ENCODE measurements at places on chromosomes 11 and 22.

- no peak for DNase-seq
These were observed 444.8 kb downstream of the SOX6 start for GRCh38 chr11:15911377-15912044.

DNA sequence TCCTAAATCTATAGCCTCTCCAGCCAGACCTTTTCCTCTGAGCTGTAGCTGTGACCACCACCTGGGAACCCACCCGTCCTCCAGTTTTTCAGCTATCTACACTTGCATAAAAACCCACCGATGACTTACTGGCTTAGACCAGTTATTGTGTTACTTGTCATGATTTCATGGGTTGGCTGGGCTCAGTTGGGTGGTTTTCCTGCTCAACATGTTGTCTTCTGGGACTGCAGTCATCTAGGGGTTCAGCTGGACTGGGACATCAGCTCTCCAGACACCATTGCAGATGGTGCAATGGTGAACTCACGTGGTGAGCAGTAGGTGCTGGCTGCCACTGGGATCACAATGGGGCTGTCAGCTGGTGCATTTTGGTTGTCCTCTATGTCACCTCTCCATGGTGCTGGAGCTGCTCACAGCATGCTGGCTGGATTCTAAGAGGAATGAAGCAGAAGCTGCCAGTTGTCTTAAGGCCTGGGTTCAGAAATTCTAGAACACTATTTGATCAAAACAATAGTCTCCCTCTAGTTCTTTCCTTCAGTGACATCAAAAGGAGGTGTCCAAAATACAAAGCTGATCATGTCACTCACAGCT, 1.3 kb upstream of the SYT13 start:
- DNase-seq = no peak

- DNase-seq = no peak
These were observed 3.1 kb downstream of the ARHGAP1 start for GRCh38 chr11:46697303-46697702.

DNA sequence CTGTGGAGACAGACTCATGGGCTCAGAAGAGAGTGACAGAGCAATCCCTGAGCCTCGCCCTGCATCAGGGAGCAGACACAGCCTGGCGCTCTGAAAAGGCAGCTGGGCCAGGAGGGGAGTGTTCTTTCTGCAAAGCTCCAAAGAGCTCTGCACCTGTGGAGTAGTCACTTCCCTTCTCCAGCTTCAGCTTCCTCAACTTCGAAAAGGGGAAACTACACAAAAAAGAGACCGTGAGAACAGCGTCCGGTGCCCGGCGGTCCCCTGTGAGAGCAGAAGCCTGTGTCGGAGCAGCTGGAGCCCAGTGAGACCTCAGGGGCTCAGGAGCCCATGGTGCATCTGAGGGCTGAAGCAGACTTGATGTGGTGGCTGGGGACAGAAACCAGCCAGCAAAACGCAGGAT, 35.1 kb downstream of the TP53I11 start:
- no peak for DNase-seq

GRCh38 chr11:71525938-71526495, 1.1 kb upstream of the KRTAP5-7 start:
- DNase-seq = no peak

DNA sequence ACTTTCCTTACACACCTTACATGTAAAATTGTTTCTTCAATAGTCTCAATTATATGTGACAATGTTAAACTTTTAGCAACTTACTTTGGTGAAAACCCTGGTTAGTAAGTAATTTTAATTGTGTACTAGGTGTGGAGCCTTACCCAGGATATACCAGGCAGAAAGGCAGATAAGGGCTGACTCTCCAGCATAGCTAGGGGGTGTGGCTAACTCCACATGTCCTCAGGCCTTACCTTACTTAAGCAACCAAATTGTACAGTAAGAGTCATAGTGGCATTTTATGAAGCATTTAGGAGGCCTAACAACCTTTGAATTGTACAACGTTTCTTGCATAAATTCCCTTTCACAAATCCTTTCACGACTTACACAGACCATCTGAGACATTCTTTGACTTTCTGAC, 118.2 kb upstream of the OR9Q1 start:
- DNase-seq = no peak

- no peak for DNase-seq
These were observed 93.7 kb downstream of the JRKL start for GRCh38 chr11:96483374-96483955.

DNA sequence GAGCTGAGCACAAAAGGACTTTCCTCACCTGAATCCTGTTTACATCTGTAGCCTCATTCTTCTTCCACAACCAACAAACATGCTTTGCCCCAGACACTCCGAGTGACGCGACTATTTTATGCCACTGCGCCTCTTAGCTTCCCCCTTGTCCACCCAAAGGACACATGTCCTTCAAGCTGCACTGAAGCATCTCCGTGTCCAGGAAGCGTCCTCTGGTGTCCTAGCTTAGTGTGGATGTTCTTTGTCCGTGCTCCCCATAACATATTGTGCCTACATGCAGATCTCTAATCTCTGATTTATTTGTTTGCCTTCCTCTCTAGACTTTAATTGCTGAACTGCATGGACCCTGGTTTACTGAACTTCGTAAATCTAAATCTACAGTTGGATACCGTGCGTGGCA, 20.1 kb upstream of the CECR2 start:
- DNase-seq = no peak

GRCh38 chr11:55707029-55707428, 45.0 kb downstream of the OR4C6 start:
- peak; percentile 27 for DNase-seq

DNA sequence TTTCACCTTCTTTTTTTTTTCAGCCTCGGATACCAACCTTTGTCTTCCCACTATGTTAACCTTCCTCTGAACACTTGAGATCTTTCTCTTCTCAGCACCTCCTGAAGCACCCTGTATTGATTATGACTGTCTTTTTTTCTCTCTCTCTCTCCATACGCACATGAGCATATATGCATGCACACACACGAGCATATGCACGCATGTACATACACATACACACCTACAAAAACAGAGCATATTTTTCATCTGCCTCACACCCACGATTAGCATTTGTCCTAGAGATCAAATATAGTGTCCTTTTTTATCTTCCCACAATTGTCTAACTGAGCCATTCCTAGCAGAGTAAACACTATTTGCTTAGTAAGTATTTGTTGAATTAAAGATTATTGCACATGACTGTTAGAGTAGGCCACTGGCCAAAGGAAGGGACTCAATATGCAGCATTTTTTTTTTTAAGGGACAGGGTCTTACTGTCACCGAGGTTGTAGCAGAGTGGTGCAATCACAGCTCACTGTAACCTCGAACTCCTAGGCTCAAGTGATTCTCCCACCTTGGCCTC, 622.2 kb upstream of the CCDC90B start:
- DNase-seq = no peak

- DNase-seq = no peak
These were observed 11.7 kb upstream of the SOX10 start for GRCh38 chr22:37996079-37996478.

DNA sequence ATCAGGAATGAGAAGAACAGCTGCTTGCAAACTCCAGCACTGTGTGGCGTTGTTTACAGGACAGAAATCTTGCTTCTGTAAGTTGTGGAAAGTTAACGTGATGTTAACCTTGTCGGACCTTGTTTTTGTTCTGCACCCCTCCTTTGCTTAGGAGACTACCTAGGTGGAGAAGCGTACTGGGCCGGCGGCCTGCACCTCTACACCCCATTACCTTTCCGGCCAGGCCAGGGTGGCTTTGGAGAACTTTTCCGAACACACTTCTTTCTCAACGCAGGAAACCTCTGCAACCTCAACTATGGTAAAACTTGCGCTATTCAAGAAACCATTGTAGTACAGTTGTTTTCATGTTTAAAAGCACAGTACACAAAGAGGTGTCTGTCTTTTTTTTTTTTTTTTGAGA, 33.7 kb downstream of the SAMM50 start:
- DNase-seq = no peak

DNA sequence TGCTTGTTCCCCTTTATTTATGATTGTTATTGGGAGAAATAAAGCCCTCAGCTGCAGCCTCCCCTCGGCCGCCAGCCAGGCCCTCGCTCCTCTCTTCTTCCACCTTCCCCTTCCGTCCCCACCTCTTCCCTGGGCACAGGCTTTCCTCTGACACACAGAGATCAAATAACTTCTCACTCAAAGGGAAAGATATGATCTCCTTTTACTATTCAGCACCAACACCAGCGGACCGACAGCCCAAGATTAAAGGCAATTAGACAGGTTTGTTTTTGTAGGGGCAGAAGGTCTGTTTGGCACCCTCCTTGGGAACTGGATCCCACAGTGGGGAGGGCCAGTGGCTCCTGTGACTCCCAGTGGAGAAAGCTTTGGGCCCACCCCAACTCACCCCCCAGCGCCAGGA, 23.0 kb downstream of the NECTIN1 start:
- DNase-seq = no peak

DNA sequence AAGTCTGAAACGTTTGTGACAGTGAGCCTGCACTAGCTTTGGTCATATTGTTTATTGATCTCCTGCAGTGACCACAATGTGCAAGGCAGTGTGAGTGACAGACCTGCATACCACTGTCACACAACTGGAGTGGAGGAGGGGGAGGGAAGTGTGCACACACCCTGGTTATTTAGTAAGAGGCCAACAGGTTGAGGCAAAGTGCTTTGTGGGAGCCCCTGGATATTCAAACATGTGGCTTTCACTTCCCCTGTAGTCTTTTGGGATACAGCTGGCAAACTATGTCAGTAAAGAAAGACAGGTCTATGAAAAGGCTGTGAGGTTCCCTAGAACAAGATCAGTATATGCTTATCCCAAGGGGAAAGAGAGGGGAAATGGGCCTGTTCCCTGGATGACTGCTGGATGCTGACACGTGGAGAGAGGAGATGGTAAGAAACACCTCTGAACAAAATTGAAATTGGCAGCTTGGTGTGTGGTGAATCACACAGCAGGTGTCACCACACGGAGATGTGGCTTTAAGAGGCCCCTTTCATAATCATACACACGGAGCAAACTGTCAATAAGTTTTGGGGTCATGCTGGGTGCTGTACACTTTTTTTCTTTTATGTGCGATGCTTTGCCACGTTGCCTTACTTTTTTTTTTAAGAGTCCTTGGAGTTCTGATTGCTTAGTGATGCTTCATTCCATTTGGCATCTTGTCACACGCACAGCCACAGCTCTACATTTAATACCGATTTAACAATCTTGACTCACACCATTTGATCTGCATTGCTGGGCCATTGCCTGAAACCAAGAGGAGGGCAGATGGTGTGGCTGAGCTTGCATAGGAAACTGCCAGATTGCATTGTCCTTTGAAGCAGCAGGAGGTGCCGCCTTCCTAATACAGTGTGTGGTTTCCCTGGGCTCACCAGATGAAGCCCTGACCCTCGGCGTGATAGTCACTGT, 11.3 kb downstream of the OSBP2 start:
- no peak for DNase-seq

- DNase-seq = no peak
These were observed 642 bp upstream of the C11orf58 start for GRCh38 chr11:16737818-16738192.

DNA sequence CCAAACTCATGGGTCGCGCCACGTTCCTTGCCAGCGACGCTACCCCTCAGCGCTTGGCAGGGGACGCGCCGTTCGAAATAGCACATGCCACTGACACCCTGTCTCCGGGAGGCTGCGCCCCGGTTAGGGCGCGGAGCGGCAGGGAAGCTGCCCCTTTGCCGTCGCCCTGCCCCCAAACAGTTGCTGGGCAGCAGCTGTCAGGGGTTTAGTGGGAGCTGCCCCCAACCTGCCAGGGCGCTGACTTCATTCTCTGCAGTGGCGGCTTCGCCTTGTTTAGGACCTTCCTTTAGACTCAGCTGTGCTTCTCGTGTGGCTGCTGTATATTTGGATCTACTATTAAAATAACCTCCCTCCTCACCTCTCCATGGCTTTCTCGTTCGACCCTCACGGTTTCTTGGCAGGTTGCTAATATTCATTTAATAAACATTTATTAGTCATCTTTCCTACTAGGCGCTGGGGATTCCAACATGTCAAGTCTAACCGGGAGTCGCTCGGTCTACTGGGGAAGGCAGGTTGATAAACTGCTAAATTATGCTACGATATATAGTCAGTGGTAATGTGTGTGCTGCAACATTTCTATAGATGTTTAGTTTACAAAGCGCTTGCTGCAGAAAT, 782 bp downstream of the TMEM109 start:
- DNase-seq = no peak

DNA sequence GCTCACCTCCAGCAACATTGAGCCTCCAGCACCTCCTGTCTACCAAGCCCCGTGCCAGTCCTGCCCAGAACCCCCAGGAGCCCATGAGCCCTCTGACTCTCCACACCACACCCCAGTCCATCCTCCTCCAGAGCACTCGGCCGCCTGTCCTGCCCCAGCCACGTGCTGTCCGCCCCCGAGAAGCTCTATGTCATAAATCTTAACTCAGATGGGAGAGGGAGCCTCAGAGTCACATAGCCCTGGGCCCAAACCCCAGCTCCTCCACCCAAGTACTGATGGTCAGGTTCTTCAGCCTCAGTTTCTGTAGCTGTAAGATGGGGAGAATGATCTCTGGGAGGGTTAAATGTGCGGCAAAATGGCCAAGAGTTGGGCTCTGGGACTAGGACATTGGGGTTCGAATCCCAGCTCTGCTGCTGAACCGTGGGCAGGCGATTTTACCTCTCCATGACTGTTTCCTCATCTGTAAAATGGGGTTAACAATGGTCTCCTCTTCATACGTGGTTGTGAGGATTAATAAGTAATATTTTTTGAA, 27.8 kb downstream of the CYTH4 start:
- no peak for DNase-seq

DNA sequence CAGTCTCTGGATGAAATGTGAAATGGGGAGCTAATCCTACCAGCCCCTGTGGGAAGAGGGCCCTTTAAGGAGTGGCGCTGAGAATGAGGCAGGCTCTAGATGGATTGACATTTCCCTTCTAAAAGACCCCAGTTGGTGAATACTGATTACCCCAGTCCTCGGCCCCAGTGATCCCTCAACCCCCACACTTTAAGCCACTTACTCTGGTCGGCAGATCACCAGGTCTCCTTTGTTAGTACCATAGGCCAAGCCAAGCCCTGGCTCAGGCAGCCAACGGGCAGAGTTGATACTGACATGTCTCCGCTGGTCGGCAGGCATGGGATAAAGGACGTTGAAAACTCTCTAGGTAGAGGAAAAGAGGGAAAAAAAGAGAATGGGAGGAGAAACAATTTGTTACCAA, 26.1 kb upstream of the CHRM4 start:
- DNase-seq = no peak

- DNase-seq = no peak
These were observed 129.2 kb downstream of the ARL14EP start for GRCh38 chr11:30452114-30452513.

DNA sequence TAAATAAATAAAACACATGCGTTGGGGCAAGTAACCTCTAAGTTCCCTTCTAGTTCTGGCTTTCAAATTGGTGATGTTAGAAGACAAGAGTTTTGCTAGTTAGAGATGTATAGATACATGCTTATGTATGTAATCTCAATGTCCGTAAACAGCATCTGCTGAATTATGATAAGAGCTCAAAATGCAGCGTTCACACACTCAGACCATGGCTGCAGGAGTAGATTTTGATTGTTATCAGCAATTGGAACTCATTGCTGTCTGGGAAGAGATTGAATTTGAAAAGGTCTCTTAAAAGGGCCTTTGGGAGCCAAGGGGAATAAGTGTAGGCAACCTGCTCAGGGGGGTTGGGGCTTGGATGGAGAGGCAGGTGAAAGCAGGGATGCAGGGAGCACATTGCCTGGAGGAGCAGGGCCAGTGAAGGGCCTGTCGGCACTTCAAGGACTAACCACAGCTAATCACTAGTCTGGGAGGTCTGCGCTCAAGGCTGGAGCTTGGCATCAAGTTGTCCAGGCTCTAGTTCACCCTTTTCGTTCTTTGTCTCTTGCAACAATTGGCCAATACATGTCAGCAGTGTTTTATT, 2.7 kb upstream of the RAG1 start:
- DNase-seq = no peak

All from NT2/D1 (cell line).